ENCODE measurements at places on chromosomes 2 and 18.
A peak's percentile ranks its signal among the peaks of the same experiment; 100 is the strongest.

- DNase-seq, result no peak
Measured at GRCh38 chr2:182942756-182943155, 76.3 kb upstream of the FRZB start.

DNA sequence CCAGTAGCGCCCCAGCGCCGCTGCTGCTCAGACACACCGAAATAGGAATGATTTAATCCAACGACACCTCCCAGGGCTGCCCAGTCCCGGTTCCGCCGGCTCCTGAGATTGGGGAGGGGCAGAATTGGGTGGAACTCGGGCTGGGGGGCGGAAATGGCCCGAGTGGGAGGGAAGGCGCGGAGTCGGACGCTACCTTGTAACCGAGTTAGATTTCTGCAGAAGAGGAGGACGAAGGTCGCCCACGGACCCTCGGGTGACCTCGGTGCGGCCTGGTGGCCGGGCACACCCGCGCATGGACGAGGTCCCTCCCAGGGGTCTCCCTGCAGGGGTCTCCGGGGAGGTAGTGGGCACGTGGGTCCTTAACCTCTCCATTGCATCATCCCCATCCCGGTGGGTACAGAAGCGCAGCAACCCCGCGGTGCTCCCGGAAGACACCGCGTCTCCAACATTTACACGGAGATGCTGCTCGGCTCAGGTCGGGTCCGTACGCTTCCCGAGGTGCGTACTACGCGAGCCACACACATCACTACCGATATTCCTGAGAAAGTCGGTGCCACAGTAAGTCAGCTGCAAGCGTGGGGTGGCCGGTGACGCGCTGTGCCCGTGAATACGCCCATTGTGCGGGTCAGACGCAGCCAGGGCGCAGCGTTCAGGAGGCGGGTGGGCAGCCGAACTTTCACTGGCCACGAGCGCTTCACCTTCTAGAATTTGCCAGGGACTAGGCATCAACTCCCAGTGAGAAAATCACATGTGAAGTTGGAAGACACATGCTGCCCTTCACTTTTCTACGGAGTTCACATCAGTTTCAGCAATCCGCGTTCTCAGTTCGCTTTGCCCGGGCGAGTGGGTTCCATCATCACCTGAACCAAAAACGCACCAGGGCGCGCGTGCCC is 3.0 kb downstream of the ZNF516 start:
- peak; percentile 69 for DNase-seq

DNA sequence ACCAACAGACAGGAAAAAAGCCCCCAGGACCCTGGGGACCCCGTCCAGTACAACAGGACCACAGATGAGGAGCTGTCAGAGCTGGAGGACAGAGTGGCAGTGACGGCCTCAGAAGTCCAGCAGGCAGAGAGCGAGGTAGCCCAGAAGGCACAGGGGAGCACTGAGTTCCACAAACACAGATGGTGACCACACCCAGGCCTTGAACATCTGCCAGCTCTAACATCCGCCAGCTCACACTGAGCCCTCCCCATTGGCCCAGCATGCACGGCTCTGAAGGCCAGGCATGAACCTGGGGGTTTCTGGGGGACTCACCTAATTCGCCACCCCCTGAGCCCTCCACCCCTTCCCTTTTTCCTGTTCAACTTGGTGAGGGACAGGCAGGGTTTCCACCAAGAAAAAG is 25.6 kb upstream of the PRLH start:
- peak; percentile 29 for DNase-seq

GRCh38 chr2:233853353-233853752 is 982 bp downstream of the HJURP start:
- DNase-seq, result no peak

DNA sequence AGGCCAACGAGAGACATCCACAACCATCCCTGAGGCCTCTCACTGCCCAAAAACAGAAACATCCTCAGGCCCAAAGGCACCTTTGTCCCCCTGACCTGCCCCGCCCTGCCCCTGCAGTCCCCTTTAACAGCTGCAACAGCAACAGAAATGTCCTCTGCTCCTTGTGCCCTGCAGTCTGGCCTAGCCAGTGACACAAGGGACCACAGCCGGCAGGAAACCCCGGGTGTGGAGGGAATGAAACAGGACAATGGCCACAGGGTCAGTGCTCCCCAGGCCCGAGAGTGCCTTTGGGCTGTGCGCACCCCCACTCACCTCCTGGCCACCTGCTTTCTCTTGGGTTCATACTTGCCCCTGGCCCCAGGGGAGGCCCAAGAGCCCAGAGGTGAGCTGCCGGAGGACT is 35.6 kb downstream of the SNED1 start:
- DNase-seq, result no peak

DNA sequence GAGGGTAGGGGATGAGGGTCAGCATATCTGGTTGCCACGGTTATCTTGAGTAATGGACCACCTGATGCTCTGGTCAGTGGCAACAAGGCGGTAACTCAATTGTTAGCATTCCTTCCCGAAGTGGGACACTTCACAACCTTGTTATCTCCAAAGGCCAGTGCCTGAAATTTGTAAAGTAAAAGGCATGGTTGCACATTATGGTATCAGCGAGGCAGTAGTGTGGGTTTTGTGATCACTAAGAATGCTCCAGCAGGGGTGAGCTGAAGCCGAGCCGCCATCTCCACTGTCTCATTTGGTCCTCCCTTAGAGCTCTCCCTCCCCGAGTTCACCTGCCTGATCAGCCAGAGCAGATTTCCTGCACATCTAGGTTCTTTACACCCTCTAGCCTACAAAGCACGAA is 50.5 kb upstream of the LGALSL start:
- no peak for DNase-seq

- no peak for DNase-seq
Measured at GRCh38 chr2:112709703-112710102, 11.1 kb upstream of the NT5DC4 start.

DNA sequence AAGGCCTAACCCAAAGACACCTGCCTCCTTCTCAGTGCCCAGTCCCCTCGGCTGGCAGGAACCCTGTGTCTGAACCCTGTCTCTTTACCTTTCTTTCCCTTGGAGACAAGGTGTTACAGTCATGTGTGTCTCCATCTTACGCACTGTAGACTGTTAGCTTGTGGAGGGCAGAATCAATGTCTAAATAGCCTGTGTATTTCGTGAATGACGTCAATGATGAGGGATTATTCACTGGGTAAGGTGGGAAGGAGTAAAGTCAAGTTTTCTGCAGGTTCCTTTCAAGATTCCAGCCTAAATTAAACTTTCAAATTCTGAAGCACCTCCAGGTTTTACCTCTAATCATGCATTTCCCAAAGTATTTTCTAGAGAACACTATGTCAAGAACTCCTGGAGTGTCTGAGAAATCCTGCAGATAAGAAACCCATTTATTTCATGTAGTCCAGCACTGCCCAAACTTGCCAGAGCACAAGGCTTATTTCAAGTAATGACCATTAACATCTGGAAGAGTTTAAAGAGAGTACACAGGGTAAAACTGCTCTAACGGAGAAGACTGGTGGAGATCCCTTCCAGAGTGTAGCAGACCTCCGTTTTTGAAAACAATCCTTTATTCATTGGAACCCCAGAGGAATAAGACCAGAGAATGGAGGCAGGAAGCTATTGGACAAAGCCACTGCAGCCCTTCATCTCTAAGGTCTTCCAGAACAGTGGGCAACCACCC is 72.8 kb downstream of the KCNF1 start:
- DNase-seq, result no peak

DNA sequence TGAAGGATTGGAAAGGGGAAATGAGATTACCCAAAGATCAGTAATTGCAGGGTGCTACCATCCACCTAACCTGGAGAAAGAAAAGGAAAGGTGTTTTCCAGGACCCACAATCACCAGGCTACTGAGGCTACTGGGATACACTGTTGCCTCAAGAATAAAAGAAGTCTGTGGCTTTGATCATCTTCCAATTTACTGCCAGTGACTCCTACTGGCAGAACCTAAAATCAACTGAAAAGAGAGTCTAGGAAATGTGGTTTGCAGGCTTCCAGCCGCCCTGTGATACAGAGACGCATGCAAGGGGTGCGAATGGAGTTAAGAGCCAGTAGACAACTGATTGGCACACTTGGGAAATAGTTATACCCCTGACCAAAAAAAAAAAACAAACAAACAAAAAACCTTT is 16.6 kb upstream of the TTL start:
- DNase-seq, result peak; percentile 35

DNA sequence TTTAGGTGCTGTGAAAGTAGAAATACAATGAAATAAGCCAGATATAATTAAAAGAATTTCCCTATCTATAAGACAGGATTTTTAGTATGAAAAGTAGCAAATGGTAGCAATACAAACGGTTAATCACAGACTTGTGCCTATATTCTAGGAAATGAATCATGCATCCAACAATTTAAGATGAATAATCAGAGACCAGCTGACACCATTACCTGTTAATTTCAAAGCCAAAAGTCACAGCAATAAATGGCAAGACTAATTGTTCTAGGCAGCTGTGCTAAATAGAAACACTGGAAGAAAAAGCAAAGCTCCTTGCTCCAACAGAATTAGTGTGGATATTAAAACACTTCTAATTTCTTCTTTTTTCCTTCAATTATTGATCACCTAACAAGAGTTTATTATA is 35.1 kb upstream of the MPP4 start:
- no peak for DNase-seq

DNA sequence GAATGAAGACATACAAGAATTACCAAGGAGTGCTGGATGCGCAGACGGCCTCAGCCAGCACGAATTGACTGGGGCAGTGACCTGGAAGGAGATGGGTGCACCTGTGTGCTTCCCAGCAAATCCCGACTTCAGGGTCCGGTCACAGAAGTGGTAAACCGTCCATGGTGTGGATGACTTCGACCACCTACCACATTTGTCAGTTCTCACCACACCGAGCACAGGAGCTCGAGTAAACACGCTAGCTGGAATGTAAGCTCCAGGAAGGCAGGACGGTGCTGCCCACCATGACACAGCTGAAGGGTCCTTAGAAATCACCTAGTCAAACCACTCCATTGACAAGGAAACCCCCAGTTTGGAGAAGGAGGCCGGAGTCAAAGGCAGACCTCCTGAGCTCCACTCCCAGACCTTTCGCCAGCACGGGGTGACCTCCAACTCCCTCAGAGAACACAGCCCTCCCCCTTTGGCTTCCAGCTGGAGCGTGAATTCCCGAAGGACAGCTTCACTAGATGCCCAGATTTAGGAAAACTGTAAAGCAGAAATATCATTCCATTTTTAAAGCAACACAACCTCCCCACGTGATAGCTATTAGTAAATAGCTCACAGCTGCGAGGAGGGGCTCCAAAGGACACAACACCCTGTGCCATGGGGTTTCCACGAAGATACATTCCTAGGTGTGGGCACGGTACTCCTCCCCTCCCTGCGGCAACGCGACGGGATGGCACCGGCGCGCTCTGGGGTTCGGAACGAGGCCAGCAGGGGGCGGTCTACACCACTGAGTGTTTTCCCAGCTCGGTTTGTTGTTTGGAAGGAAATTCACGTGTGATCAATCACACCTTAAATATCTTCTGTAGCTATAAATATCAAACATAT is 34.1 kb upstream of the GNAL start:
- peak; percentile 54 for DNase-seq

DNA sequence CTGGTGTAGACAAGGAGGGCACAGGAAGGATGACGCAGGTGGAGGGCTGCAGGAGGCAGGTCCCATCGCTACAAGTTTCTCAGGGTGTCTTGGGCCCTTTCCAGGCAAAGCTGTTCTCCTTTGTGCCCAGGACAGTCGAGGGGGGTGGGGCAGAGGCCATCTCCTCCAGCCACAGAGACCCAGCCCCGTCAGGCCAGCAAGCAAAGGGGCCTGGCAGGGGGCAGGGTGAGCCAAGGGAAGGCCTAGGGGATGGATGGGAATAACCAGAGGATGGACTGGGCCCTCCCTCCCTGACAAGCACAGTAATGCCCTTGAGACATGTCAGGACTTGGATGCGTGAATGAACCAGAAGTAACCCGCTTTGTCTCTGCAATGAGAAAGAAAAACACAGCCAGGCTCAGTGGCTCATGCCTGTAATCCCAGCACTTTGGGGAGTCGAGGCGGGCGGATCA is 6.3 kb downstream of the TCF23 start:
- no peak for DNase-seq

DNA sequence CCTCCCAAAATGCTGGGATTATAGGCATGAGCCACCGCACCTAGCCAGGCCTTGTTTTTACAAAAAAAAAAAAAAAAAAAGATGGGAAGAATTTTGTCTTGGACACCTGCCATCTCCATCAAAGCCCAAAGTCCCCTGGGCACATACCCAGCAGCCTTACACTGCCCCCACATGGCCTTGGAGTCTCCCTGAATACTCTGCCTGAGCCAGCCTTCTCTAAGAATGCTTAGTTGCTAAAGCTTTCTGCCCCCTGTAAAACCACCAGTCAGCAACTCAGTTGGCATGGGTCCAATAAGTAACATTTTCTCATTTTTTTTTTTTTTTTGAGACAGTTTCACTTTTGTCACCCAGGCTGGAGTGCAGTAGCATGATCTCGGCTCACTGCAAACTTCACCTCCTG is 40.6 kb downstream of the SPC25 start:
- DNase-seq, result peak; percentile 66

GRCh38 chr2:224392545-224392944 is 9.4 kb downstream of the FAM124B start:
- no peak for DNase-seq

- no peak for DNase-seq
Measured at GRCh38 chr2:137870682-137871081, 93.6 kb upstream of the HNMT start.

GRCh38 chr2:219125886-219126270 is 34.7 kb downstream of the NHEJ1 start:
- no peak for DNase-seq

DNA sequence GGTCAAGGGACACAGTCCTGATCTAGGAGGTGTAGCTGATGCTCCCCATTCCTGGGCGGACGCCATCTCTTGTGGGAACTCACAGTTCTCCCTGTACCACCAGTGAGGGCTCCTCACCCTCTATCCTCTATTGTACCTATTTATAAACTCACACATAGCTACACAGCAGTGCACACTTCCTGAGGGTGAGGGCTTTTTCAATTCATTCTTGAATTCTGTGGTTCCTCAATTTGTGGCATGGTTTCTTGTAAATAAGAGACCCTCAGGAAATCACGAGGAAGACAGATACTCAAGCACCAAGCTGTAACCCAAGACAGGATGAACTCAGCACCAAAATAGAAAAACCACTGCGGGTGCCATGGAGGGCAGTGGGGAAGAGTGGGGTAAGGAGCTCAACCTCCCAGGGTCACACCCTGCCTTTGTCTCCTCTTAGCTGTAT is 245.9 kb upstream of the PXDN start:
- DNase-seq, result no peak

- DNase-seq, result no peak
Measured at GRCh38 chr18:10544093-10544748, 18.4 kb downstream of the NAPG start.

GRCh38 chr2:173828189-173829142 is 136.7 kb downstream of the SP3 start:
- no peak for DNase-seq

Measured in astrocyte of the hippocampus (primary cell).